ENCODE measurements at places on chromosomes 11 and 22. TPM values are rescaled to one million over a fixed set of nuclear protein-coding genes. Genes with fewer than 3 reads are reported as not detected.

DNA sequence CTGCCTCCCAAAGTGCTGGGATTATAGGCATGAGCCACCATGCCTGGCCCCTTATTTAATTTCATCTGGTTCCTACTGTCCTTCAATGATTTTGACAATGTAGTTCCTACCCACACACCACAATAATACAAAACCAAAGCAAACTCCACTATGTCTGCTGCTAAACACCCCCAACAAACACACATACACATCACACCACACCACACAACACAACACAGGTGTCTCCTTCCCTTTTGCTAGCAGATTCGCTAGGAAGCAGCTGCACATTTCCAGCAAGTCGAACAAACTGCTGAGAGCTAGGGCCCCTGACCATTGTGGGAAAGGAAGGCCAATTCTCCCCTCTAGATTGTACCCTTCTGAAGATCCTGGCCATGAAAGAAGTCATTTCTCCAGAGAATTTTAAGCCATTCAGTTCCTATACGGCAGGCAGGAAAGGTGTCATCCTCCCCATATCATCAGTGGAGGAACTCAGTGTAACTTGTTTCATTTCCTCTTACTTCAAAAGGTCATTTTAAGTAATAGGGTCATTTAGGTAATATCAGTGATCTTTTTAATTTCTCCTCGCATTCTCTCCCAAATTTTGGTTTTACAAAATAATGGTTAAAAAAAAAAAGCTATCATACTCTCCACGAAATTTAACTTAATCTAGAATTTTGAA lies 18.5 kb downstream of the NUMA1 start:
- no peak for DNase-seq

DNA sequence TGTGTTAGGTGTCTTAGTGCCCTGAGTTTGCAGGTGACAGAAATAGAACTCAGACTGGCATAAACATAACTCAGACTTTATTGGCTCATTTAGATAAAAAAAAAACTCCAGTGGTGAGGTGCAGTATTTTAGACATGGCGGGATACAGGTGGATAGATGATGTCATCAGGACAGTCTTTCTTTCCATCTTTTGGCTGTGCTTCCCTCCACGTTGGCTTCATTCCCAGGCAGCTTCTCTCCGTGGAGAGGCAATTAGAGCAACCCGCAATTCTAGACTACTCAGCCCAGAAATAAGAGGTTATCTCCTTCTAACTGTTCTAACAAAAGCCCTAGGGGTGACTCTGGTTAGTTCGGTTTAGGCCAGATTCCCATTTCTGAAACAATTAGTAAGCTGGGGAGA lies 40.5 kb downstream of the NCAM1 start:
- no peak for DNase-seq

- DNase-seq = no peak
These were observed 7.5 kb upstream of the SLC2A11 start for GRCh38 chr22:23850136-23850611.

TMEM126B gene
- polyA plus RNA-seq = 69.7 TPM

EHBP1L1 gene
- 19.0 TPM for polyA plus RNA-seq

GRCh38 chr11:2036863-2037486 lies 39.3 kb upstream of the H19 start:
- DNase-seq = no peak

ZP1 gene
- 0.30 TPM for polyA plus RNA-seq

- DNase-seq = no peak
These were observed 753 bp downstream of the PRPF19 start for GRCh38 chr11:60905551-60906113.

DNA sequence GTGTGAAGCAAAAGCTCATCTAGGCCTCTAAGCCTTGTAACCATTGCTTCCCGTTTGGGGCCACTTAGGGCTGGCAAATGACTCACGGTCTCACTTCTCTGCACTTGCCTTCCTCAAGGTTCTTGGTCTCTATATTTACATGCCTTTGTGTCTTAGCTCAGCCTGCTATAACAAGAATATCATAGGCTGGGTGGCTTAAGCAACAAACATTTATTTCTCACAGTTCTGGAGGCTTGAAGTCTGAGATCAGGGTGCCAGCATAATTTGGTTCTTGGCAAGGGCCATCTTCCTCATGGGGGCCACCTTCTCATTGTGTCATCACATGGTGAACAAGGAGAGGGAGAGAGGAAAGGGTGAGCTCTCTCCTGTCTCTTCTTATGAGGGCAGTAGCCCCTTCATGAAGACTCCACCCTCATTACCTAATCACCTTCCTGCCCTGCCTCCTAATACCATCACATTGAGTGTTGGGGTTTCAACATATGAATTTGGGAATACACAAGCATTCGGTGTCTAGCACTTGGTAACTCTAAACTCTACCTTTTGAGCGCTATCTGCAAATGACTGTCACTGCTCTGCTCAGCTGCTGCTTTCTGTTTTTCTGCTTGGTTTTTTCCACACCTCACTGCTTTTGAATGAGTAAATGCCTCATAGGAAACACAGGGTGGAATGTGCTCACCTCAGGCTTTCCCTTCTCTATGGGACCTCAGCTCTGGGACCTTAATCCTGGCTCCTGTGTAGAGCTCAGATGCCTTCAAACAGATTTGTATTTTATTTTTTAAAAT lies 16.2 kb upstream of the ME3 start:
- DNase-seq = no peak

Data from left kidney (tissue), 8 donors.